ENCODE measurements at places on chromosomes 6 and 20. TPM values are rescaled to one million over a fixed set of nuclear protein-coding genes. Genes with fewer than 3 reads are reported as not detected.

MUCL3 gene
- total RNA-seq: not detected

MAK gene
- not detected for total RNA-seq

TRIM31 gene
- total RNA-seq: not detected

PPP1R14C gene
- total RNA-seq: 14.9 TPM

ADAM33 gene
- 6.4 TPM for total RNA-seq

LTA gene
- total RNA-seq: not detected

WFDC12 gene
- total RNA-seq: not detected

DPPA5 gene
- total RNA-seq: not detected

AGPAT4 gene
- 0.61 TPM for total RNA-seq

BHLHE23 gene
- not detected for total RNA-seq

MTFR2 gene
- 0.51 TPM for total RNA-seq

DEFB116 gene
- not detected for total RNA-seq

PHACTR3 gene
- 0.59 TPM for total RNA-seq

PM20D2 gene
- 18.1 TPM for total RNA-seq

LYRM2 gene
- 40.2 TPM for total RNA-seq

HMGCLL1 gene
- 0.92 TPM for total RNA-seq

CST7 gene
- 1.0 TPM for total RNA-seq

All from gastrocnemius medialis (tissue), 4 donors.